ENCODE measurements at places on chromosomes 12 and 14. TPM values are rescaled to one million over a fixed set of nuclear protein-coding genes. Genes with fewer than 3 reads are reported as not detected.

The AICDA gene
- not detected for polyA plus RNA-seq

The METTL3 gene
- 96.0 TPM for polyA plus RNA-seq

The IFNG-AS1 gene
- polyA plus RNA-seq, result not detected

The GNPTAB gene
- 33.0 TPM for polyA plus RNA-seq

The CCDC63 gene
- not detected for polyA plus RNA-seq

The SMOC1 gene
- 18.8 TPM for polyA plus RNA-seq

The CLEC6A gene
- polyA plus RNA-seq, result not detected

The FGF6 gene
- not detected for polyA plus RNA-seq

The NXPH4 gene
- polyA plus RNA-seq, result 1.2 TPM

The FSCB gene
- not detected for polyA plus RNA-seq

The SCARB1 gene
- polyA plus RNA-seq, result 40.9 TPM

The TMEM229B gene
- polyA plus RNA-seq, result 1.5 TPM

The SLC17A8 gene
- not detected for polyA plus RNA-seq

The CLBA1 gene
- polyA plus RNA-seq, result 9.1 TPM

The ARID2 gene
- polyA plus RNA-seq, result 15.1 TPM

The GLT8D2 gene
- 1.4 TPM for polyA plus RNA-seq

The MYO1A gene
- polyA plus RNA-seq, result not detected

The MTERF2 gene
- polyA plus RNA-seq, result 5.0 TPM

The LHX5 gene
- 0.10 TPM for polyA plus RNA-seq

The KIF26A gene
- polyA plus RNA-seq, result 0.07 TPM

The PLEKHG7 gene
- not detected for polyA plus RNA-seq

The RNASE7 gene
- 17.4 TPM for polyA plus RNA-seq

The SOX5 gene
- polyA plus RNA-seq, result not detected

The MIPOL1 gene
- 6.1 TPM for polyA plus RNA-seq

The LAG3 gene
- polyA plus RNA-seq, result 0.09 TPM
